ENCODE measurements at places on chromosomes 2 and 18.

DNA sequence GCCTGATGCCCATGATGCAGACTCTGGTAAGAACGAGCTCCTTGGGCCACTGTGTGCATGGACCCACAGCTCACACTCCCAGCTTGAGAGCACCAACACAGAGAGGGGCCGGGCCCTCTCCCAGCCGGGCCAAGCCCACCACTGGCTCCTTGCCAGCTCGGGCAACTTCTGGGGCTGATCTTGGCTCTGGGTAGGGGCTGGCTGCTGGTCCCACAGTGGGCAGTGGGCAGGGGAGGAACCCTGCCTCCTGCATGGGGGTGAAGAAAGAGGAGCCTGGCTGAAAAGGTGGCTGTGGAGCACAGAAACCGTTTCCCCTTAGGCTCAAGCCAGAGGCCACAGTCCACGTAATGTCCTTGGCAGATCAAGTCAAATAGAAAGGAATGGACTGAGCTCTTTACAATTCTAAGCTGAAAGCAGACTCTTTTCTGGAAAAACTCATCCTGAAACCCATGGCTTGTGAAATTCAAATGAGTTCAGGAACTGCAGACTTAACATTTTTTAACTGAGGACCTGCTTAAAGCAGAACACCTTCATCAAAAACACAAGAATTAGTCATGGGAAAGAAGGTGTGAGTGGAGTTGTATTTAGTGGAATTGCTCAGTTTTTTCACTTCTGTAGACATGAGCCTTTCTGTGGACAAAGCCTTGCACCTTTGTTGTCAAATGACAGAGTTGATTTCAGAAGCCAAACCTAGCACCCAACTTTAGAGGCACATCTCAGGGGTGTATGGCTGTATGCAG is 104.9 kb downstream of the STPG4 start:
- no peak for DNase-seq

DNA sequence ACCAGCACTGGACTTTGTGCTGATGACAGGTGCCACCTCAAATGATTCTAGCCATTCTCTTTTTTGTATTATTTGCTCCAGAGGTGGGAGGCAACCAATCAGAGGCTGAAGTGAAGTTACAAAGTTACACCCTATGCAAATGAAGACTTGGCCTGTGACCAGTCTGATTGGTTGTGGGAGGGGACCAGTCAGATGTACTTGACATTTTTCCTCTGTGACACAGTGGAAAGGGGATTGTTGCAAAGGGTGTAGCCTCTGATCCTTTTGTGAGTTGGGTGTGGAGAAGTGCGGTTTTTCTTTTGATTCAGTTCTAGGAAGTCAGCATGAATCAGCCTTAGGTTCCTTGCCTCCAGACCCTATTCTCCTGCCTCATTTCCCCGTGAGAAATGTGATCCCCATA is 244.0 kb downstream of the ARL6IP6 start:
- no peak for DNase-seq

GRCh38 chr2:47404356-47404755 is 1.4 kb downstream of the MSH2 start:
- peak; percentile 44 for DNase-seq

DNA sequence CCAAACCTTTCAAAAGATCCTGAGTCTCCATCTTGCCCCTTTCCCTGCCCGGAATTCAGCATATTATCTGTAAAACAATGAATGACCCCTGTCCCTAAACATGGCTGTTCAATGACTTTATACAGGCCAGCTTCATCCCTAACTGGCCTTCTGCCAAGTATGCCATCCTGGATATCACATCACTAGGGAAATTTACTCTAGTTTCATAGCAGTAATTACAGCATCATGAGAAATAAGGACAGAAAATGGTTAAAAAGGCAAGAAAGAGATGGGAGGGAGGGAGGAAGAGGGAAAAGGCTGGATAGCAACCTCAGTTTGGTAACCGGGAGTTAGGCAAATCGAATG is 4.4 kb downstream of the MBOAT2 start:
- no peak for DNase-seq

DNA sequence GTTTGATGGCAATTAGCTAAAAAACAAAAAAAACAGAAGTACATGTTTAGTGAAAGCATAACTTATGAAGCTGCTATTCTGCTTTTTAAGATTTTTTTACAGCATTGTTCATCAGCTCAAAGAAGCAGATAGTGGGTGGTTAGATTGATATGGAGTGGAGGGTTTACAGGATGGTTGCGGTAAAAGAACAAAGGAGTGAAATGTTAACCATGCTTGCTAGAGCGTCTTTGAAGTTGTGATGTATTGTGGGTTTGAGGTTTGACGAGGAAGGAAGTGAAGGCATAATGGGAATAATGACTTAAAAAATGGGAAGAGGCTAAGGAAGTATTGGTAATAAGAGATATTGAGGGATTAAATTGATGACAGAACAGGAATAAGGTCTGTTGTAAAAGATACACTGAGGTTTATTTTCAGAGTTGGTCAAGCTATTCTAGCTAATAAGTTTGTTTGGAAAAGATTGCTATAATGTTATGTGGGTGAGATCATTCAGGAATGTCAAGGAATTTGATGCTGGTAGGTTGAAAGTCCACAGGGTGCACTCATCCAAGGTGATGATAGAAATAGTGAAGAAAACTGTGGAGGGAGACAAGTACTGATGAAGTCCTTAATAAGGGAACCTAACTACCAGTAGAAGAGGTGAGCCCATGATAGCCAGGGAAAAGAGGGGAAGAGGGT is 14.6 kb downstream of the SPOPL start:
- no peak for DNase-seq

GRCh38 chr18:8686611-8687010 is 18.7 kb upstream of the MTCL1 start:
- no peak for DNase-seq

Data from endodermal cell (in vitro differentiated cells).